ENCODE measurements at places on chromosomes 7 and 10.

DNA sequence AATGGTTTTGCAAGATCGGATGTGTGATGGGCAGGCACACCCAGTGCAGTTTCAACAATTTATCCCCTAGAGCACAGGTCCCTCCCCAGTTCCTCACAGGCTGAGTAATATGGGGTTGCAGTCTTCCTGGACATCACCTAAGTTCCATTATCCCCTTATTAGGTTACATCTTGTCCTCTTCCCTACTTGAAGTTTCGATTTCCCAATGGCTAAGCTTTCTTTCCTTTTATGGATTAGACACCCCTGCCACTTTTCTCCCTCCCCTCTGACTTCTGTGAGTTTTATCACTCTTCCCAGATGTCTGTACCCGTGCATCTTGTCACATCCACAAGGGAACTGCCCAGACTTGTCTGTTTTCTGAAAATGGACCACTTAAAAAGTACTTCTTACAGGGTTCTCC lies 2.4 kb upstream of the NIPSNAP2 start:
- no peak for DNase-seq

- no peak for DNase-seq
Measured at GRCh38 chr7:114830952-114831351, 90.9 kb upstream of the MDFIC start.

- DNase-seq: peak; percentile 28
Measured at GRCh38 chr10:59622320-59623132, 87.1 kb downstream of the SLC16A9 start.

GRCh38 chr7:39810204-39810642 lies 139.8 kb upstream of the CDK13 start:
- no peak for DNase-seq

All from iPS DF 19.7 (cell line).